ENCODE measurements at places on chromosomes 16 and 17.
A peak's percentile ranks its signal among the peaks of the same experiment; 100 is the strongest.

DNA sequence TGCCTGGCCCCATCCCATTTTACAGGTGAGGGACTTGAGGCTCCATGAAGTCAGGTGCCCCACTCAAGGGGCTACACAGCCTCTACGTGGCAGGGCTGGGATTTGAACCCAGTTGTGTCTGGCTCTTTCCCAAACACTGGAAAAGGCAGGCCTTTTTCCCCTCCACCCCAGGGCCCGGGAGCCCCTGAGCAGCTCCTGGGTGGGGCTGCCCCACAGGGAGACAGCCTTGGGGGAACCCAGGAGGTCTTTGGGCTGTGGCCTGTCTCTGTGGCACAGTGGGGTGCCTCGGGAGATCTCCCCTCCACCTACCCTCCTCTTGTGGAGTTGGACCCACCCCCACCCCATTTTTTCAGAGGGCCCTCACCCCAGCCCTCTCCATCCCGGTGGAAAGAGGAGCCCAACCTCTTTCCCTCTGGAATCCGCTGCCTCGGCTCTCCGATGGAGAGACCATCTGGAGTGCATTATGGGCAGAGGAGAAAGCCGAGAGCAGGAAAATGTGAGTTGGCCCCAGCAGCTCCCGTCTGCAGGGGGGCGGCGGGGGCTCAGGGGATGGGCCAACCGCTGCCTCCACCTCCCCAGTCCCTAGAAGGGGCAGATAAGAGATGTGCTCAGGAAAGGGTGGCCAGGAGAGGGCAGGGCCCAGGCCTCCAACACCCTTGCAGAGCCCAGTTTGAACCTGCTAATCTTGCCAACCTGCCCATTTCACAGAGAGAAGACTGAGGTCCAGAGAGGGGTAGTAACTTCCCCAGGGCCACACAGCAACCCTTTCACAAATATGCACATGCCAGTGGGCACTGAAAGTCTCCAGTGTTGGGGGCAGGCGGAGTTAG is 15.4 kb upstream of the TMEM92 start:
- no peak for ATAC-seq

GRCh38 chr17:78734793-78735641 is 47.1 kb downstream of the CYTH1 start:
- peak; percentile 87 for ATAC-seq

GRCh38 chr17:67136191-67137025 is 92.1 kb downstream of the CACNG1 start:
- ATAC-seq = no peak

GRCh38 chr16:14148016-14148415 is 76.9 kb downstream of the MRTFB start:
- ATAC-seq = no peak

- no peak for ATAC-seq
Measured at GRCh38 chr16:47366228-47366627, 94.6 kb downstream of the ITFG1 start.

GRCh38 chr17:60641810-60642220 is 35.8 kb upstream of the BCAS3 start:
- ATAC-seq = peak; percentile 59

- no peak for ATAC-seq
Measured at GRCh38 chr17:15334266-15334665, 7.1 kb downstream of the TEKT3 start.

GRCh38 chr17:49995055-49995738 is at the start of gene DLX3:
TSS of gene DLX3 (minus strand) at chr17:49995224. CDS start at chr17:49994998, 226 bp downstream.
- ATAC-seq = no peak

DNA sequence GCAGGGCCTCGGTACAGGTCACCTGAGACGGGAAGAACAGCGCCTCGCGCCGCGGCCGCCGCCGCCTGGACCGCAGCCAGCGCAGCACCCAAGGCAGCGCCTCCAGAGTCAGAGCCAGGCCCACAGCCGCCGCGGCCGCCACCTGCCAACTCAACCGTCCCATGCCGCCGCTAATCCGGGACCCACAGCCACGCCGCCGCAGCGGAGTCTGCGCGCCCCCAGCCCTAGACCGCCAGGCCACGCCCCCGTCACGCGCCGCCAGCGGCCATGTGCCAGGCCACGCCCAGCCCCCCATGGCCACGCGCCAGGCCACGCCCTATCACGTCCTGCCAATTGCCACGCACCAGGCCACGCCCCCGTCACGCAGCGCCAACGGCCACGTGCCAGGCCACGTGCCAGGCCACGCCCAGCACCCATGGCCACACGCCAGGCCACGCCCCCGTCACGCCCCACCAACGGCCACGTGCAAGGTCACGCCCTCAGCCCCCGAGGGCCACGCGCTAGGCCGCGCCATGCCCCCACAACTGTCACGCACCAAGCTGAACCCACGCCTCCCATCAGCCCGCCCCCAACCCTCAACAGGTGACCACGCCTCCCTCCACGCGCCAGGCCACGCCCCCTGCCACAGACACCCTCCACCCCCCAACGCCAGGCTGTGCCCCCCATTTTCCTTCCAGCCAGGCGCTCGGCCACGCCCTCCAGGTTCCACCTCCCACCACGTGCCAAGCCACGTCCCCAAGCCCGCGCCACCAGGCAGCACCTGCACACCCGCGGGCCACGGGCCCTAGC is at the start of gene PLD6:
Gene PLD6 (minus strand): TSS at position 210 of the 789 bp plus-strand sequence. CDS start 47 bp downstream, at position 163.
- peak; percentile 89 for ATAC-seq

DNA sequence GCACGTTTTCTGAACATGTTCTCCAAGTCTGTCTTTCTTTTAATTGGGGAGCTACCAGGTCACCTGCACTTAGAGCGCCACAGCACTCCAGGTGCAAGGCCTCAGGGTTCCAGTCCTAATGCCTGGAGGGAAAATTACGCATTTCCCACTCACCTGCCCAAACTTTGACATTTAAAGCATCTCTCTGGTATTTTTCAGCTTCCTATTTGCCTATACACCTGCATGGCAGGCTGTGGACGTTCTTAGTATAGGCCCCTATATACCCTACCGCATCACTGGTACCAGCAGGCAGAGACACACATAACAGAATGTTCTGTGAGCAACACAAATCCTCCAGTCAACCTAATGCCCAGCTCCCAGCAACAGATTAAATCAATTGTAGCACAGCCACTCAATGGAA is 213.3 kb downstream of the MRTFB start:
- ATAC-seq = no peak

GRCh38 chr16:29990883-29991570 is 4.4 kb downstream of the HIRIP3 start:
- ATAC-seq = no peak

GRCh38 chr17:79848370-79848766 is 9.1 kb upstream of the CBX4 start:
- no peak for ATAC-seq

DNA sequence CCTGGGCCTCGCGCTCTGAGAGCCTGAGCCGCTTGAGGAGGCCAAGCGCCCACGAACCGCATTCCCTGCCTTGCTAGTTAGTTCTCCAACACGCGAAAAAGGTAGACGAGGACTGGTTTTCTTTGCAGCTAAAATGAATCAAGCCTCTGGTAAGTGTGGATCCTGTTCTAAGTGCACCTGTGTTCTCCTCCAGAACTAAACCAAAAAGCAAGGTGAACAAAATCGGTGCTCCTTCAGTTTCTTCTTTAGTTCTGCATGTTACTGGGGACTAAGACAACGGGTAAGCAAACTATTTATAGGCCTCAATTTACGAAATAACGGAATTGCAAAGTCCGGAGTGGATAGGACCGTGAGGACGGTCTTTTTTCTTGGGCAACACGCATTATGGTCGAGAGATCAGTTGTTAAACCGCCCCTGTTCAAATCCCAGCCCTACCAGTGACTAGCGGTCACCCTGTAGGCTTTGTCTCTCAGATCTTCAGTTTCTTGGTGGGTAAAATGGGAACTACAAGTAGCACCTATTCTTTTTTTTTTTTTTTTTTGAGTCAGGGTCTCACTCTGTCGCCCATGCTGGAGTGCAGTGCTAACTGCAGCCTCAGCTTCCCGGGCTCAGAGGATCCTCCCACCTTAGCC is 993 bp upstream of the ANKRD11 start:
- ATAC-seq = no peak

DNA sequence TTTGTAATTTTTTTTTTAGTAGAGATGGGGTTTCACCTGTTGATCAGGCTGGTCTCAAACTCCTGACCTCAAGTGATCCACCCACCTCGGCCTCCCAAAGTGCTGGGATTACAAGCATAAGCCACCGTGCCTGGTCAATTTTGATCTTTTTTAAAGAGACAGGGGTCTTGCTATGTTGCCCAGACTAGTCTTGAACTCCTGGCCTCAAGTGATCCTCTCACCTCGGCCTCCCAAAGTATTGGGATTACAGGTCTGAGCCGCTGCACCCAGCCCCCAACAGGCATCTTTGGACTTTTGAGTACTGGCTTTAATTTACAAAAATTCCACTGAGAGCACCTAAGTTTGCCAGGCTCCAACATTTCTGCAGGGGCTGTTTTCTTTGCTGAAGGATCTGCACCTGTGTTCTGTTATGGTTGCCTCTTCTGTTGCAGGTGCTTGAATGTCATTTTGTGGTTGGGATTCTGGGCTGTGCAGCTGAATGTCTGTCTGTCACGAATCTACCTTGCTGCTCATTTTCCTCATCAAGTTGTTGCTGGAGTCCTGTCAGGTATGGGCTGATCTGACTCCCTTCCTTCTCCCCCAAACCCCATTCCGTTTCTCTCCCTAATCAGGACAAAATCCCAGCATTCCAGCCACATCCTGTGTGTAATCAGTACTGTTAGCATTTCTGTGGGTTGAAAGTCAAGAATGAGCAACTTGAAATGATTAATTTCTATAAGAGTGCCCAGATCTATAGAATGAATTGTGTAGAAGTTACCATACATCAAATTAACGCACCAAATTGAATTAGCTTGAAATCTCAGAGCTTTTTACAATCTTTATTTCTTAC is 8.5 kb downstream of the G6PC1 start:
- ATAC-seq = no peak

- ATAC-seq = no peak
Measured at GRCh38 chr17:38420518-38420917, 7.7 kb upstream of the ARHGAP23 start.

- ATAC-seq = peak; percentile 85
Measured at GRCh38 chr16:15899538-15900100, 11.2 kb upstream of the CEP20 start.

GRCh38 chr17:50949128-50949988 is 83.2 kb upstream of the TOB1 start:
- no peak for ATAC-seq

DNA sequence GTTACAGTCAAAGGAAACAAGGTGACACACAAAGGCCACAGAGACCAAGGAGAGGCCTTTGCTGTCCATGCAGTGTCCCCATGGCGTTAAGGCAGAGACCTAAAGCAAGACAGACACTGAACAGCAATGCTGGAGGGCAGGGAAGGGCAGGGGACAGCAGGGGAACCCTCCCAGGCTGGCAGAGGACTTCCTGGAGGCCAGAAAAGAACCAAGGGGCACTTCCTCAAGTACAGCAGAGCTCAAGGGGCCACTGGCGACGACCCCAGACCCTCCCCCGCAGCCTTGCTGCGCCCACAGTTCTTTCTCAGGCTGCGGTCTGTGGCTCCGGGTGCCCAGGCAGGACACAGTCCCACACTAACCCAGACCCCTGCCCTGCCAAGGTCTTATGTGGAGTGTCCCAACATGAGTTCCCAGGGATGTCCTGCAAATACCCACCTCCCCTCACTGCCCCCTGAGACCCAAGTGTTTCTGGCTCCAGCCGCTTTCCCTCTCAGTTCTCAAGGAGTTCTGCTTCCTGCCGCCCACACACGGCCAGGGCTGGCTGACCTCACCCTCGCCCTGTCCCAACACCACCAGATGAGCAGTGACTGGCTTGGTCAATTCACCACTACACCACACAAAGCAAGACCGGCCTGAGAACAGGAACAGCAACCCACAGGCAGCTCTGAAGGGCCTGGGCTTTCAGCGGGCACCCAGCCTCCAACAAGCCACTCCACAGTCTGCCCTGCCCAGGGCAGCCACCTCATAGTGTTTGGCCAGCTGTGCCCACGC is 4.2 kb downstream of the CLCN7 start:
- ATAC-seq = no peak

DNA sequence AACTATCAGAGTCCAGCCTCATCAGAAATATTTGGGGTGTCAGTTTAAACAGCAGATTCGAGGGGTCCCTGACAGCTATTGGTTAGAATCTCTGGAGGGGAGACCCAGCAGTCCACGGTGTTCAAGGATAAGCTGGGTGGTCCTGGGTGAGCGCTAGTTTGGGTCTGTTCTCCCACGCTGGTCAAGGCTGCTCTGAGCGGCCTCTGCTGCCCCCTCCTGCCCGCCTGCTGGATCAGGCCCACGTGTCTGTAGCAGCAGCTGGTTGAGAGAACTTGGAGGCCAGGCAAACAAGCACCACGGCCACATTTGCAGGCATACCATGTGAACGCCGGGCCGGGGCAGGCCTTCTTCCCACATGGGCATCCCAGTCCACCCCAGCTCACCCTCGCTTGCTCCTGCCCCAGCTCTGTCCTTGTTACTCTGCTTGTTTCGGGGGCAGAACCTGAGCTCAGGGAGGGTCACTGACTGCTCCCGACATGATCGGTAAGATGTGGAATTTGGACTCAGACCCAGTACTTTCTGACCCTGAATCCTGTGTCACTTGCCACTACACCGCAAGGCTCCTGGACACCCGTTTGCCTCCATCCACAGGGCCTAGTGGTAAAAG is 7.4 kb downstream of the FOXF1 start:
- peak; percentile 43 for ATAC-seq

DNA sequence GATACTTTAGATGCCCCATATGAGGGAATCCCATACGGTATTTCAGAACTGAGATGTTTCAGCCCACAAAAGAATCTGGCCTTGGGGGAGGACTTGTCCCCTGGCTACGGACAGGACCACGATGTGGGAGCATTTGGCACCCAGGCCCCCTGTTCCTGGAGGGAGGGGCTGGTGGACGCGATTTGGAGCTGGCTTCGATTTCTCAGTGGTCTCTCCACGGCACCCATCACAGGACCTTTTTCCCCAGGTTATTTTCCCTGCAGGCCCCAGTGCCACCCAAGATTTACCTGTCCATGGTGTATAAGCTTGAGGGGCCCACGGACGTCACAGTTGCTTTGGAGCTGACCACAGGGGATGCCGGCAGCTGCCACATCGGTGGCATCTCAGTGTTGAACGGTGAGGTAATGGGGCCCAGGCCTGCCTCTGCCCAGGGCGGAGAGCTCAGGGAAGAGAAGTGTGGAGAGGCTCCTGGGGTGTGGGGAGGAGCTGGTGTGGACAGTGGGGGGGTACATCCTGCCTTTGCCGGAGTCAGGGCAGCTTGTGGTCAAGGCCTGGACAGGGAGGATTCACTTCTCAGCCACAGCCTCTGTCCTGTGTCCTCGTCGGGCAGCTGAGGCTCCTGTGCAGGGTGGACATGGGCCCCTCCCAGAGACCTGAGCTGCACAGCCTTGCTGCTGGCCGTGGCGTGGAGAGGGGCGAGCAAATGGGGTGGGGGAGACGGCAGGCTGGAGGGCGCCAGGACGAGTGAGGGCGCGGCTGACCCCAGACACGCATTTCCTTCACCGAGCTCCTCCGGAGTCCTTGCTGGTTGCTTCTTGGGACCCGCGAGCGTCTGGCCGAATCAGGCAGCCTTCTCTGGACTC is 9.9 kb downstream of the ENGASE start:
- ATAC-seq = no peak

Data from stimulated activated memory B cell treated with anti-CD40 and anti-IgM and Interleukin-4, amounts not matched to agents 10 μg/mL and 1 μg/mL and 100 μg/mL, for 72 hours (primary cell).